ENCODE measurements at places on chromosomes 7 and 10.
A peak's percentile ranks its signal among the peaks of the same experiment; 100 is the strongest.

GRCh38 chr7:28135760-28136159, 44.8 kb downstream of the JAZF1 start:
- no peaks in the 10 kb centered on the region for H3K36me3 ChIP-seq
- H3K27ac ChIP-seq = no peak overlapping the region

DNA sequence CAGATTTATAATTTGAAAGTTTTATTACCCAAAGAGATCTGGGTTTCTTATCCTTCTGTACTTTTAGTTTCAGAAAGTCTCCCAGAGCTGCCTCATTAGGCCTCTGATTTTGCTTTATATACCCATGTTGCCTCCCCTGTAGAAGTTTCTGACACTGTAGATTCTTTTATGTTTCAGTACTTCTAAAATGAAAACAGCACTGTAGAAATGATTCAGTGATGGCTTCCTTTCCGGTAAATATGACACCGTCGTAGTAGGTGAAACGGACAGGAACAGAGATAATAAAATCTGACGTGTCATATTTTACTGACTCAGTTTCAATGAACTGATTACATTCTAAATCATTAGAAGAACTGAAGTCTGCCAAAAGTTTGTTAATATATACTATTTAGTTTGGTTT, 272.7 kb downstream of the TWIST1 start:
- no peaks in the 10 kb centered on the region for H3K4me1 ChIP-seq
- no peak overlapping the region for H3K4me3 ChIP-seq
- H3K27ac ChIP-seq = no peak overlapping the region
- no peaks in the 10 kb centered on the region for H3K36me3 ChIP-seq
- no peaks in the 10 kb centered on the region for H3K27me3 ChIP-seq

GRCh38 chr7:70763961-70764691, 367.8 kb upstream of the GALNT17 start:
- H3K36me3 ChIP-seq = peaks cover 18% of the 10 kb centered on the region
- no peaks in the 10 kb centered on the region for H3K27me3 ChIP-seq
- no peak overlapping the region for H3K27ac ChIP-seq
- no peak overlapping the region for H3K4me3 ChIP-seq
- H3K4me1 ChIP-seq = no peaks in the 10 kb centered on the region

GRCh38 chr7:11193131-11193867, 219.6 kb downstream of the PHF14 start:
- no peak for DNase-seq
- H3K4me3 ChIP-seq = peak overlapping the region; percentile 36
- no peaks in the 10 kb centered on the region for H3K36me3 ChIP-seq

DNA sequence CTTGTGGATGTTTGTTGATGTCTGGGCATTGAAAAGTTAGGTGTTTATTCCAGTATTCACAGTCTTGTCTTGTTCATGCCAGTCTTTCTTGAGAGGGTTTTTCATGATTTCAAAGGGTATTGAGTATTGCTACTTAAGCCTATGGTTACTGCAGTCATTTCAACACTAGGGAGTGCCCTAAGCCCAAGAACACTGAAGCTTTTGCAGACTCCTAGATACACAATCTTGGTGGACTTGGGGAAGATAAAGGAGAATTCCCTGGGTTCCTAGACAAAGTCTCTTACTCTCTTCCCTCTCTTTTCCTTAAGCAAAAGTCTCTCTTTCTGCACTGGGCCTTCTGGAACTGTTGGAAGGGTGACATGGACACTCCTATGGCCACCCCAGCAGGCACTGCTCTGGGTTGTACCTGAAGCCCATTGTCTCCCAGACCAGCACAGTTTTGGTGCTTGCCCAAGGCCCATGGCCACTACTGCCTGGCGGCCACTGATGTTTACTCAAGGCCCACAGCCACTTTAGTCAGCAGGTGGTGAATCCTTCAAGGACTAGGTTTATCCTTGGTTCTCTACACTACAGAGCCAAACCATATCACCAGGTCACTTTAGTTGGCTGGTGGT, 24.9 kb downstream of the SAMD9 start:
- no peak overlapping the region for H3K4me3 ChIP-seq
- no peak for DNase-seq
- no peaks in the 10 kb centered on the region for H3K27me3 ChIP-seq
- H3K27ac ChIP-seq = no peak overlapping the region
- no peaks in the 10 kb centered on the region for H3K4me1 ChIP-seq
- H3K36me3 ChIP-seq = no peaks in the 10 kb centered on the region

GRCh38 chr7:80464211-80464610, 47.7 kb downstream of the GNAT3 start:
- DNase-seq = no peak
- no peaks in the 10 kb centered on the region for H3K27me3 ChIP-seq
- no peak overlapping the region for H3K27ac ChIP-seq
- H3K4me3 ChIP-seq = no peak overlapping the region
- H3K36me3 ChIP-seq = no peaks in the 10 kb centered on the region
- H3K4me1 ChIP-seq = no peaks in the 10 kb centered on the region

- no peaks in the 10 kb centered on the region for H3K4me1 ChIP-seq
- no peaks in the 10 kb centered on the region for H3K36me3 ChIP-seq
- no peak overlapping the region for H3K4me3 ChIP-seq
- H3K27me3 ChIP-seq = no peaks in the 10 kb centered on the region
- H3K27ac ChIP-seq = no peak overlapping the region
Measured at GRCh38 chr7:156456032-156456431, 184.5 kb upstream of the RNF32 start.

DNA sequence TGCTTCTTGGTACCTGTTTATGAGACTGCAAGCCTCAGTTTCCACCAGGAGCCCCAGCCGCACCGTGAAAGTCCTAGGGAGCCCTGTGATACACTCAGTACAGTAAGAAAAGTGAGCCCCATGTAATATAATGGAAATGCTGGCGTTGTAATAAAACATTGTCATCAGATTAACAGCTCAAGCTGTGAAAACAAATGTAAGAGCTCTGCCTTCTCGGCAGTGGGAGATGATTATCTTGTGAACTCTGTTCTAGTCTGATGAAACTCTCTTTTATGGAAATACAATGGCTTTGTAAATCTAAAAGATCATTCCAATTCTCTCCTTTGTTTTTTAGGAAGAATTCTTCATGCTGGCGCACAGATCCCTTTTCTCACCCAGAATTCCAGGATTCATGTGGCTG, 299.9 kb downstream of the ABCA13 start:
- no peaks in the 10 kb centered on the region for H3K36me3 ChIP-seq
- H3K4me1 ChIP-seq = no peaks in the 10 kb centered on the region
- H3K27me3 ChIP-seq = no peaks in the 10 kb centered on the region
- H3K27ac ChIP-seq = no peak overlapping the region
- no peak overlapping the region for H3K4me3 ChIP-seq

DNA sequence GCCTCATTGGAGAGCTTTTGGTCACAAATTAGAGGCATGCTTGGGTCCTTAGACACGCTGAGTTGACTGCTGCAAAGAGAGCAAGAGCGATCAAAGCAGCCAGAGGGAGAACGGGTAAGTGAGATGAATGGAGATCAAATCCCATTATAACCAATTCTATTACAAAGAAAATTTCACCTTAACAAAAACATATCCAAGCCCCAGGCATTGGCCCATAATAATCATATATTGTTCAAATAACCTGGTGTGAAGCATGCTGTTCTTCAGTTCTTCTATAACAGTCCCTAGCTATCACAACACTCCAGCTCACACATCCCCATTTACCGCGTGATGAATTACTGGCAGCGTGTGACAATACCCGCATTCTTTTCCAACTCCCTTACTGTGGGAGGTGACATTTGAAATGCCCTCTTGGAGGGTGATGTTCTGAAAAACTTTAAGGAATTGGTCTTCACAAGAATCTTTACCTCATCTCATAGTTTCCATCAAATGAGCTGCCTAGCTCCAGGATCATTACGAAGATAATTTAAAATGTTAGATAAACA, 156.1 kb upstream of the PLXNA4 start:
- no peak for DNase-seq
- no peaks in the 10 kb centered on the region for H3K36me3 ChIP-seq
- H3K27me3 ChIP-seq = no peaks in the 10 kb centered on the region
- H3K4me3 ChIP-seq = no peak overlapping the region

GRCh38 chr10:21099291-21100062, 202.4 kb upstream of the NEBL start:
- no peaks in the 10 kb centered on the region for H3K27me3 ChIP-seq
- no peaks in the 10 kb centered on the region for H3K4me1 ChIP-seq
- no peaks in the 10 kb centered on the region for H3K36me3 ChIP-seq
- H3K4me3 ChIP-seq = no peak overlapping the region

- no peaks in the 10 kb centered on the region for H3K4me1 ChIP-seq
- no peak overlapping the region for H3K27ac ChIP-seq
- H3K36me3 ChIP-seq = no peaks in the 10 kb centered on the region
- no peaks in the 10 kb centered on the region for H3K27me3 ChIP-seq
- DNase-seq = no peak
Measured at GRCh38 chr10:26326851-26327250, 110.3 kb downstream of the GAD2 start.

DNA sequence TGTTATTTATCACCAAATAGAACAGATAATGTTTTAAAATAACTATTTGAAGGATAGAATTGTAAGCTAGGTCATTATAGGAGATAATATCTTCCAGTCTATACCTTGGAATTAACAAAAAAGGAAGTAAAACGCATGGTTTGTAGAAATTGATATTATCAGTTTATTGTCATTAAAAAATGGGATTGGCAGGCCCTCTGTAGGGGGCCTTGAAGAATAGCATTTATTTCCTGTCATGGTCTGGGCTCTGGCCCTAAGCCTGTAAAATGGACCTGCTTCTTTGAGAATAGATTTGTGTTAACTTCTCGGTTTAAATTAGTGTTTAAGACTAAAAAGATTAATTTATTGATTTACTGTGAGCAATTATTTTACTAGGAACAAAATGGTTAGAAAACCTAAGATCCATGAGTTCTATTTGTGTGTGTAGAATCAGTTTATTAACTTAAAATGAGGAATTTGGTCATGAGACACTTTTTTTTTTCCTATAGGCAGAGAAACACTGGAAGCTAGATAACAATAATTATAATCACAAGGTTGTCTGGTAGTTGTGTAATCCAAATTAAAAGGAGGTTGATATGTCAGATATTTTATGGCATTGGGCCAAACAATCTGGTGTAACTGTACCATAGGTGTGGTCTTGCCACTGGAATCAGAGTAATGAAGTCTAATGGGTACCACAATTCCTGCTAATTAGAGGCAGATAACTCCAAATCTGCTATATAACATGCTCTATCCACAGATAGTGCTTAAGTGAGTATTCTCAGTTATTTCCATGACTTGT, 197.4 kb upstream of the FOXP2 start:
- no peak overlapping the region for H3K27ac ChIP-seq
- DNase-seq = no peak
- H3K4me1 ChIP-seq = no peaks in the 10 kb centered on the region
- H3K36me3 ChIP-seq = no peaks in the 10 kb centered on the region
- H3K27me3 ChIP-seq = no peaks in the 10 kb centered on the region

DNA sequence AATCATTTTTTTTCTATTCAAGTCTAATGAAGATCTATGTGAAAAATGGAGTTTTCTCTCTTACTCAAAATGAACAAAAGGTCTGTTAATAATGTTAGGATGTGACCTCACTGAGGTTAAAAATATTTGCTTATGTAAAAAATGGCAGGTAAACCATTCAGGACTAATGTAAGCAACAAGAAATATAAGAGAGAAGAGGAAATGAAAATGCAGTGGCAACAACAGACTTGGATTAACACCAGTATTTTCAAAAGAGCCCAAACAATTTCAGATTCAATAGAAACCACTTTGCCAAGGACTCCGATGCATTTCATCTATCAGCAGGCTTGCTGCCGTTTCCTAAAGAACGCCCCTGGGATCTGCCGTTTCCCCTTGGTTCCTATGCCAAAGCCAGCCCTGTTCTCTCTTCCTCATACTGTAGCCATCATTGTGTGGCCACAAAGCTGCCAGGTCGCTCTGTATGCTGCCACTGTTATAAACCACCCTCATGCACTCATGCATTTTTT, 66.4 kb downstream of the MTURN start:
- H3K4me1 ChIP-seq = no peaks in the 10 kb centered on the region
- no peak for DNase-seq

- H3K4me1 ChIP-seq = no peaks in the 10 kb centered on the region
- H3K36me3 ChIP-seq = peaks cover 3% of the 10 kb centered on the region
- DNase-seq = no peak
- H3K27me3 ChIP-seq = no peaks in the 10 kb centered on the region
- no peak overlapping the region for H3K27ac ChIP-seq
Measured at GRCh38 chr7:139192014-139192706, 38.9 kb upstream of the UBN2 start.

GRCh38 chr10:72082856-72083789, 5.2 kb downstream of the SPOCK2 start:
- H3K36me3 ChIP-seq = no peaks in the 10 kb centered on the region
- H3K27me3 ChIP-seq = peaks cover 13% of the 10 kb centered on the region
- H3K27ac ChIP-seq = no peak overlapping the region
- H3K4me1 ChIP-seq = peaks cover 7% of the 10 kb centered on the region
- no peak overlapping the region for H3K4me3 ChIP-seq
- no peak for DNase-seq

DNA sequence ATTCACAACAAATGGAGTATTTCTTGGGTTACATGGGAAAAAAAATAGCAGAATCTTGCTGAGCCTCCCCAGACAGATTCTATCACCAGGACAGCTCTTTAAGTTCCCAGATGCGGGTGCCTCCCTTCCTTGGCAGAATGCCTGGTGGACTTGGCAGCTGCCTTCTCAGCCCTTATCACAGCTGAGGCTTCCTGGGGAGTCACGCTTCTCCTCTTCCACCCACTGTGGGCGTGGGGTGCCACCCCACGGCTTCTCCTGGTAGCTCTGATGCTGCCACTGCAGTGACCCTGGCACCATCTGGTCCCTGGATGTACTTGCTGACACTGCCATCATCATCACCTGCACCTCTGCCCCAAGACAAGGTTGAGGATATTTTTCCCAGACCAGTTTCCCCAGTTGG, 16.2 kb upstream of the NME8 start:
- H3K4me1 ChIP-seq = no peaks in the 10 kb centered on the region
- H3K27me3 ChIP-seq = no peaks in the 10 kb centered on the region
- no peaks in the 10 kb centered on the region for H3K36me3 ChIP-seq

- H3K4me1 ChIP-seq = peaks cover 7% of the 10 kb centered on the region
- H3K4me3 ChIP-seq = peak within 1 kb of the TSS; percentile 65
- H3K27ac ChIP-seq = peak within 1 kb of the TSS; percentile 83
- DNase-seq = peak; percentile 95
- no peaks in the 10 kb centered on the region for H3K36me3 ChIP-seq
Measured at GRCh38 chr10:69087590-69088470, at the start of gene SRGN. Gene SRGN (plus strand): TSS chr10:69088103. CDS start chr10:69088158, 55 bp downstream.

Data from ascending aorta (tissue), 2 donors.